ENCODE measurements at places on chromosomes 6 and 20. TPM values are rescaled to one million over a fixed set of nuclear protein-coding genes. Genes with fewer than 3 reads are reported as not detected.

GRCh38 chr6:40585223-40585622 is 1.9 kb downstream of the LRFN2 start:
- H3K27ac ChIP-seq = no peak overlapping the region
- no peaks in the 10 kb centered on the region for H3K36me3 ChIP-seq
- no peak for DNase-seq

- H3K4me3 ChIP-seq = no peak overlapping the region
- no peaks in the 10 kb centered on the region for H3K36me3 ChIP-seq
- peaks cover 22% of the 10 kb centered on the region for H3K4me1 ChIP-seq
- DNase-seq = no peak
- 0 out of 2 replicates have a peak overlapping the region, but pooled peaks have one; percentile 6 for H3K27ac ChIP-seq
- no peaks in the 10 kb centered on the region for H3K27me3 ChIP-seq
Measured at GRCh38 chr6:1855890-1856289, 246.2 kb downstream of the FOXC1 start.

DNA sequence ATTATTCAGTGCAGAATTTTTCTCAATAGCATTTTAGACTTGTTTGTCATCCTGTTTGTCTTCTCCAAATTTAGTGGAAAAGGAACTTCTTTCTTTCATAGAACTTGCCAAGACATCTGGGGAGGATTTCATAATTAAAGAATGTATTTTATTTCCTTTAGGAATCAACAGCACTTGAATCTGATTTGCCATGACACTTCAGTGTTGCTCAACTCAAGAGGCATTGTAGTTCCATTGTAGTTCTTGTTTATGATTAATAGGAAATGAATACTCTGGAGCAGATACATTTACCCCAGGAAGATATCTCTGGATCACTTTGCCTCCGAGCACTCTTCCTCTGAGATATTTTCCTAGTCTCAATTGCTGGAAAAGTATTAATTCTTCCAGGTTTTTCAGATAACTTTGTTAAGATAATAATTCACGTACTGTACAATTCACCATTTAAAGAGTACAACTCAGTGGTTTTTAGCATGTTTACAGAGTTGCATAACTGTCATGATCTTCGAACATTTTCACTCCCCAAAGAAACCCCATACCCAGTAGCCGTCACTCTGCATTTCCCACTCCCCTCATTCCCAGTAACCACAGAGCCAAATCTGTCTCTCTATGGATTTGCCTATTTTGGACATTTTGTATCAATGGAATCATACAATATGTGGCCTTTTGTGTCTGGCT is 29.7 kb downstream of the AKAP12 start:
- no peak for DNase-seq
- no peaks in the 10 kb centered on the region for H3K4me1 ChIP-seq
- H3K27ac ChIP-seq = no peak overlapping the region
- no peaks in the 10 kb centered on the region for H3K27me3 ChIP-seq

GRCh38 chr6:65852369-65852852 is 145.4 kb upstream of the EYS start:
- no peak overlapping the region for H3K4me3 ChIP-seq
- H3K36me3 ChIP-seq = no peaks in the 10 kb centered on the region
- no peaks in the 10 kb centered on the region for H3K4me1 ChIP-seq
- H3K27ac ChIP-seq = no peak overlapping the region
- no peak for DNase-seq

GRCh38 chr6:13445744-13446115 is 41.7 kb downstream of the GFOD1 start:
- H3K36me3 ChIP-seq = no peaks in the 10 kb centered on the region
- no peak for DNase-seq
- H3K4me3 ChIP-seq = no peak overlapping the region
- no peaks in the 10 kb centered on the region for H3K27me3 ChIP-seq
- no peak overlapping the region for H3K27ac ChIP-seq

DNA sequence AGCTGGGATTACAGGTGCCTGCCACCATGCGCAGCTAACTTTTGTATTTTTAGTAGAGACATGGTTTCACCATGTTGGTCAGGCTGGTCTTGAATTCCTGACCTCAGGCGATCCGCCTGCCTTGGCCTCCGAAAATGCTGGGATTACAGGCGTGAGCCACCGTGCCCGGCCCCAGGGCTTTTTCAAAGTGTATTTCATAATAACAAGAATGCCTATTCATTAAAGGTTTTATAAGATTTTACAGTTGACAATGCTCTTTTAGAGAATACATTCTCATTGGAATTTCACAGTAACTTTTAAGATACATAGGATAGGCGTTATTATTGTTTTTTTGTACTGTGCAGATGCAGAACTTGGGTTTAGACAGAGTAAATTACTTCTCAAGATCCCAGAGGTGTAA is 52.6 kb upstream of the PTPRK start:
- DNase-seq = no peak
- no peaks in the 10 kb centered on the region for H3K36me3 ChIP-seq
- no peak overlapping the region for H3K4me3 ChIP-seq
- no peak overlapping the region for H3K27ac ChIP-seq
- H3K27me3 ChIP-seq = no peaks in the 10 kb centered on the region
- H3K4me1 ChIP-seq = no peaks in the 10 kb centered on the region

DNA sequence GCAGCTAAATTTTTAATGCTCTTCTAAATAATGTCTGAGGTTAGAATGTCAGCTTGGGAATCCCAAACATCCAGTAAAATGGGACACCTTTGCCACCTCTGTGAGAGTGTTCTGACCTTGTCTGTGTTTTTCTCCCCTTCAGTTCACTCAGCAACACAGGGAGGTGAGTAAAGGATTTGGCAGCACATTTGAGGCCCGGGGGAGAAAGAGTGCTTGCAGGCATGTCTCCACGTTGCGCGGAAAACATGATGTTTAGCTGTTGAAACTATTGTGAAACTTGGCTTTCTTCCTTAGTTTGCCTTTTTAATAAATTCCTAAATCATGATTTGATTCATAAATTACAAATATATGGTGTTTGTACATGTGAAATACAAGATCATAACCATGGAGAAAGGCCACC is 707.8 kb upstream of the FLRT3 start:
- H3K36me3 ChIP-seq = no peaks in the 10 kb centered on the region
- H3K27me3 ChIP-seq = no peaks in the 10 kb centered on the region
- H3K4me1 ChIP-seq = no peaks in the 10 kb centered on the region
- H3K4me3 ChIP-seq = no peak overlapping the region
- no peak for DNase-seq
- H3K27ac ChIP-seq = no peak overlapping the region

- DNase-seq = no peak
- H3K4me1 ChIP-seq = no peaks in the 10 kb centered on the region
- no peak overlapping the region for H3K27ac ChIP-seq
- H3K27me3 ChIP-seq = no peaks in the 10 kb centered on the region
- no peaks in the 10 kb centered on the region for H3K36me3 ChIP-seq
Measured at GRCh38 chr6:43924222-43924702, 154.3 kb downstream of the VEGFA start.

DNA sequence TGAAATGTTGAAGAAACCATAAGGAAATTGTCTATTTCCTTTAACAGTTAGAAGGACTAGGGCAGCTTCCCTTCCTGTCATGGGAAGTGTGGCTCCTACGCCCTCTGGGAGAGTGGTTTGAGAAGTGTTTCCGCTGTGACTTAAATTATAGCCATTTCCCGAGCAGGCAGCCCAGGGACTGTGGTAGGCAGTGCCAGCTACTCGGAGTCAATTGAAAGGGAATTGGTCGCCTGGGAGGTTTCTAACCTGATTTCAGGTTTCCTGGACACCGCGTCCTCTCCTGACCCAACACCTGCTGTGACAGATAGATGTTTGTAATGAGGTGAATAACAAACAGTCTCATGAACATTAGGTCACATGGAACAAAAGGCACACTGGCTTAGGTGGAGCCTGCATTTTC is 256.1 kb upstream of the PLCB4 start:
- H3K27ac ChIP-seq = no peak overlapping the region
- no peak overlapping the region for H3K4me3 ChIP-seq
- H3K36me3 ChIP-seq = no peaks in the 10 kb centered on the region
- no peaks in the 10 kb centered on the region for H3K4me1 ChIP-seq
- H3K27me3 ChIP-seq = no peaks in the 10 kb centered on the region

- no peaks in the 10 kb centered on the region for H3K27me3 ChIP-seq
- no peak overlapping the region for H3K27ac ChIP-seq
- no peak for DNase-seq
- no peak overlapping the region for H3K4me3 ChIP-seq
- H3K36me3 ChIP-seq = no peaks in the 10 kb centered on the region
Measured at GRCh38 chr6:31285486-31285885, 13.6 kb upstream of the HLA-C start.

GRCh38 chr20:23634985-23635767 is 2.6 kb downstream of the CST3 start:
- DNase-seq = no peak
- no peaks in the 10 kb centered on the region for H3K36me3 ChIP-seq
- no peak overlapping the region for H3K4me3 ChIP-seq
- no peak overlapping the region for H3K27ac ChIP-seq

DNA sequence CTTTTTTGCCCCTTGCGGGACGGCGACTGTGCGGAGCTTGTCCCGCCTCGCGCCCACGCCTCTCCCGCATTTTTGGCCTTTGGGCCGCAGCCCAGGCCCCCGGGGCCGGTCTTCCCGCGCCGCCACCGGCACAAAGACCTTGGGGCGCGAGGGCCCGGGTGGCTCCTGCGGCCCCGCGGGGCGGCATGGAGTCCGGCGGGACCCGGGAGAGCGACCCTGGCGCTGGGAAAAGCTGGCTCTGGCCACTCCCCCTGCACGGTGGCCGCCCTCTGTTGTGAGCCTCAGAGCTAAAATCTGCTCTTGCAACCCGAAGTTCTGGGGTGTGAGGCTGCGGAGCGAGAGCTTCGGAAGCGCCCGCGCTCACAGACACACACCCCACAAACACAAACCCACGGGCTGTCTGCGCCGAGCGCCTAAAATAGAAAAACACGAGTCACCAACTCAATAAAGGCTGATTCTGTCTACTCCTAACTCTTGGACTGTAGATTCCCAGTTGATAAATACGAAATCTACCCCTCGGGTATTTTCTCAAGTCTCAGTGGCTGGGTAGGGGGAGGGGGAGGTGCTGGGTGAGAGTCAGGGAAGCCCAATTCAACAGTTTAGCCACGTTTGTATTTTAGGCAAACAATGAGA is 496 bp upstream of the BEND3 start:
- H3K27ac ChIP-seq = peak overlapping the region; percentile 95
- H3K27me3 ChIP-seq = no peaks in the 10 kb centered on the region
- peaks cover 48% of the 10 kb centered on the region for H3K4me1 ChIP-seq

DNA sequence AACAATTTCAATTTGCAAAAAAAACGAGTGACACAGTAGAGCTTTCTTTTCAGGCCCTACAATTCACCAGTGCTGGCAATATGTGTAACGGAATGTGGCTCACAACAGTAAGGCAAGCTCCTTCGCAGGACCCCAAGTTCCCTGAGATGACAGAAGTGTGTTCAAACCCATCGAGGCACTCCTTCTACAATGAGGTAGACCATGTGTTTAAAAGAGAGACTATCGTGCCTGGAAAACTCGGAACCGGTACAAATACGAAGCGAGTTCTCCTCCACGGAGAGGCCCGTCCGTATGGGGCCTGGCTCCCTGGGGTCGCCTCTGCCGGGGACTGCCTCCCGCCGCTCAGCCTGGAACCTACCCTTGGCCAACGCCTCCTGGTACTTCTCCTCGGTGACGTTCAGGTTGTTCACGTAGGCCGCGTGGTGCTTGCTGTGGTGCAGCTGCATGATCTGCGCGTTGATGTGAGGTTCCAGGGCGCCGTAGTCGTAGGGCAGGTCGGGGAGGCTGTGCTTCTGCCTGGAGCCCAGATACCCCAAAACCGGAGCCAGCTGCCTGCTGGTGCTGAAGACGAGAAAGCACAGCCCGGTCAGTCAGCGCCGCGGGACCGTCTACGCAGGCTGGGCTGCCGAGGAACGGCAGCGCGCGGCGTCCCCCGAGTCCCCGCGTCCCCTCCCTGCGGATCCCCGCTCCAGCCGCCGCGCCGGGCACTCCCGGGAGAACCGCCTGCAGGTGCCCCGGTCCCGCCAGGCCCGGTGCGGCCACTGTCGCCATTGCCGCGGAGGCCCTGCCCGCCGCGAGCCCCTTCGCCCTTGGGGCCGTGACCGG is 526 bp downstream of the SOD2 start:
- H3K27ac ChIP-seq = peak overlapping the region; percentile 16
- peaks cover 28% of the 10 kb centered on the region for H3K4me1 ChIP-seq
- peak overlapping the region; percentile 81 for H3K4me3 ChIP-seq
- peaks cover 10% of the 10 kb centered on the region for H3K36me3 ChIP-seq

GRCh38 chr6:143955971-143956370 is 52.1 kb downstream of the PLAGL1 start:
- no peak for DNase-seq
- no peaks in the 10 kb centered on the region for H3K4me1 ChIP-seq
- no peak overlapping the region for H3K27ac ChIP-seq
- no peaks in the 10 kb centered on the region for H3K27me3 ChIP-seq
- no peak overlapping the region for H3K4me3 ChIP-seq
- H3K36me3 ChIP-seq = no peaks in the 10 kb centered on the region

GRCh38 chr20:17943343-17943742 is 25.3 kb downstream of the SNX5 start:
- DNase-seq = peak; percentile 89
- no peaks in the 10 kb centered on the region for H3K27me3 ChIP-seq
- peak overlapping the region; percentile 97 for H3K27ac ChIP-seq
- H3K4me1 ChIP-seq = peaks cover 92% of the 10 kb centered on the region

GRCh38 chr6:63813566-63814120 is 178.0 kb downstream of the PHF3 start:
- H3K36me3 ChIP-seq = no peaks in the 10 kb centered on the region
- H3K4me1 ChIP-seq = no peaks in the 10 kb centered on the region
- no peaks in the 10 kb centered on the region for H3K27me3 ChIP-seq
- no peak overlapping the region for H3K27ac ChIP-seq
- no peak for DNase-seq

DNA sequence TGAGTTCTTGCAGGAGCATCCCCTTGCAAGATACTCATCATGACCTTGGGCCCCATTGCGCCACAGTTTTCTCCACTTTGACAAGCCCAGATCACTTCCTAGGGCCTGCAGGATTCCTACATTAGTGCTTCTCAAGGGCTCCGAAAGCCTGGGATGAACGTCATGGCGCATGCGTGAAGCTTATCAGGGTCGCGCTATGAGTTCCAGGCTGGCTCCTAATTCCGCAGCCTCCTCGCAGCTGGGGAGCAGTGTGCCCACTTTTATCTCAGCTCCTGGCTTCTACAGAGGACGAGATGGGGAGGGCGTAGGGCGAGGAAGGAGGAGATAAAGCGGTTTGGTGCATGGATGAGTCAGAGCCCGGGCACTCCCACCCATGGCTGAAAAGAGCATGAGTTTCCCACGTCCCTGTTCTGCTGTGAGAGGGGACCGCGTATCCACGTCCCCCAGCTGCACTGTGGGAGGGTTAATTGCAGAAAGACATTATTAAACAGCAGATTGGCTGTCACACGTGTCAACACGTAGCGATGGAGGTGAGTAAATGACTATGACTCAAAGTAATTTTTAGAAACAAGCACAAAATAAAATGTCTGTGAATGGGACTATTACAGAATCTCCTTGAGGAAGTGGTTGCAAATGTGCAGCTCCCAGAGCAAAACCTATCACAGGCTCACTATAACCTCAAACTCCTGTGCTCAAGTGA is 72.9 kb upstream of the DSP start:
- no peak overlapping the region for H3K27ac ChIP-seq
- H3K4me3 ChIP-seq = no peak overlapping the region
- H3K4me1 ChIP-seq = no peaks in the 10 kb centered on the region
- no peaks in the 10 kb centered on the region for H3K27me3 ChIP-seq

EPB41L1 gene
- total RNA-seq = 10.6 TPM

RHAG gene
- total RNA-seq = not detected

APCDD1L gene
- total RNA-seq = not detected

SNHG17 gene
- total RNA-seq = 36.4 TPM

ENPP5 gene
- total RNA-seq = not detected

MAP1LC3A gene
- 12.4 TPM for total RNA-seq
